ENCODE measurements at places on chromosomes 2 and 18. TPM values are rescaled to one million over a fixed set of nuclear protein-coding genes. Genes with fewer than 3 reads are reported as not detected.

The CAPN14 gene
- total RNA-seq = 0.05 TPM

The WDR54 gene
- 77.2 TPM for total RNA-seq

The FRZB gene
- 0.07 TPM for total RNA-seq

The TUBA4B gene
- 0.26 TPM for total RNA-seq

The SFTPB gene
- total RNA-seq = 0.23 TPM

The C1QL2 gene
- 0.14 TPM for total RNA-seq

The ALLC gene
- total RNA-seq = not detected

The RAB6C gene
- total RNA-seq = not detected

The HOXD12 gene
- total RNA-seq = not detected

The IKZF2 gene
- 0.24 TPM for total RNA-seq

The CD207 gene
- not detected for total RNA-seq

The NT5DC4 gene
- total RNA-seq = not detected

The PNPT1 gene
- 44.6 TPM for total RNA-seq

The CFAP65 gene
- 0.15 TPM for total RNA-seq

The LIMS3 gene
- not detected for total RNA-seq

The NAT8 gene
- total RNA-seq = not detected

The NEU2 gene
- not detected for total RNA-seq

The SLC16A14 gene
- 1.4 TPM for total RNA-seq

The SRD5A2 gene
- 0.04 TPM for total RNA-seq

The IL36B gene
- total RNA-seq = not detected
